ENCODE measurements at places on chromosomes 1 and 21.

- DNase-seq = no peak
Observed at GRCh38 chr1:83934550-83934949, 64.4 kb downstream of the TTLL7 start.

GRCh38 chr1:101259744-101260148 is 22.9 kb downstream of the S1PR1 start:
- no peak for DNase-seq

DNA sequence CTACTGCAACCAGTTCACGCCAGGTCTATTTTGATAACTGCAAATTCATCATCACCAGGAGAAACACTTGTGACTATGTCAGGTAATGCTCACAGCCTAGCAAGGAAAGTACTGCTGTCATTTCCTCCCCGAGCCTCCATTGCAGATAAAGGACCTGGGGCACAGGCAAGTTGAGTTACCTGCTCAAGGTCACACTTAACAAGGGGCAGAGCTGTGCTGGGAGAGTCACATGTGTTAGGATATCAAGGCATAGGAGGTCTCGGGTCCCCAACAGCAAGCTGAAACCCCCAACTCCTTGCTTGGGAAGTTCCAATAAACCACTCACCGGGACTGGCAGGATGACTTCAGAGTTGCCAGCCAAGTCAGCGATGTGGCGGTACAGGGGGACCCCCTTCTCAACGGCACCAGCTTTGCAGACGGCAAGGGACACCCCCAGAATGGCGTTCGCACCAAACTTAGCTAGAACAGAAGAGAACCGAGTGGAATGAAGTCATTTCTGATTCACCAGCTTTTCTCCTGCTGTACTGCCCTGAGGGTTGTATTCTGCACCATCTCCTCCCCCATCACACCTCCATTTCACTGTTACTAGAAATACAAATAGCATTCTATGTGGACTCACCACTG is 11.6 kb downstream of the ENO1 start:
- no peak for DNase-seq

DNA sequence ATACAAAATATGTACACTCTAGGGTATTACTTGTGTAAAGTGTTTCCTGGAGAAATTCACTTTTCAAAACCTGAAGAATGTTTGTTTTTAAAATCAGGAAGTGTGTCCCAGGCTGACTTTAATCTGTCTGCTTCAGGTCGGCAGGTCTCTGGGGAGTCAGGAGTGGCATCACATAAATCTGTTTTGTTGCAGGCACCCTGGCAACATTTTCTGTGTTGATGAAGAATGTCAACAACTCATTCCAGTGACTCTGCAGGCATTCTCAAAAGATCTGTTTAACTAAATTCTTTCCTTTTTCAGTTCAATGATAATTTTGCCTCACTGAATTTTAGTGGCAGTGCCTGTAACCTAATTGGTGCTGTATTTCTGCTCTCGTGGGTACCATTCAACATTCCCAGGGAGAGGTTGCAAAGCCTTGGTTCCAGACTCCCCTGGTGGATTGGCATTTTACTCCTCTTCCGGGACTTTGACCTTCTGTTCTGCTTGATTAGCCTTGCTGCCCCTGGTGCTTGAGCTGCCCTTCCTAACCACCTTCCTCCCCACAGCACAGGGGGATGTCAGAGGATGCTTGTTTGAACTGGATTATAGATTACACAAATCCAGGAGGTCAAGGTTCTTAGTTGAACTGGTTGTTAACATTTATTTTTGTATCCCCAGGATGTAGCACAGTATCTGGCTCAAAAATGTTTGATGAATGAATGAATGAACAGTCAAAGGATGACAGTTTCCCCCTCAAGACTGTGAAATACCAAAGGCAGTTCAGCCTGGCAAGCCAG is 55.4 kb upstream of the LPGAT1 start:
- no peak for DNase-seq

- DNase-seq = no peak
Observed at GRCh38 chr1:100780814-100781213, 61.3 kb downstream of the VCAM1 start.

GRCh38 chr21:41048623-41049022 is 119.3 kb upstream of the BACE2 start:
- no peak for DNase-seq

- no peak for DNase-seq
Observed at GRCh38 chr1:12643785-12644184, at the start of gene AADACL4. Gene AADACL4 (plus strand): TSS chr1:12644085. CDS start chr1:12644547, 462 bp downstream.

DNA sequence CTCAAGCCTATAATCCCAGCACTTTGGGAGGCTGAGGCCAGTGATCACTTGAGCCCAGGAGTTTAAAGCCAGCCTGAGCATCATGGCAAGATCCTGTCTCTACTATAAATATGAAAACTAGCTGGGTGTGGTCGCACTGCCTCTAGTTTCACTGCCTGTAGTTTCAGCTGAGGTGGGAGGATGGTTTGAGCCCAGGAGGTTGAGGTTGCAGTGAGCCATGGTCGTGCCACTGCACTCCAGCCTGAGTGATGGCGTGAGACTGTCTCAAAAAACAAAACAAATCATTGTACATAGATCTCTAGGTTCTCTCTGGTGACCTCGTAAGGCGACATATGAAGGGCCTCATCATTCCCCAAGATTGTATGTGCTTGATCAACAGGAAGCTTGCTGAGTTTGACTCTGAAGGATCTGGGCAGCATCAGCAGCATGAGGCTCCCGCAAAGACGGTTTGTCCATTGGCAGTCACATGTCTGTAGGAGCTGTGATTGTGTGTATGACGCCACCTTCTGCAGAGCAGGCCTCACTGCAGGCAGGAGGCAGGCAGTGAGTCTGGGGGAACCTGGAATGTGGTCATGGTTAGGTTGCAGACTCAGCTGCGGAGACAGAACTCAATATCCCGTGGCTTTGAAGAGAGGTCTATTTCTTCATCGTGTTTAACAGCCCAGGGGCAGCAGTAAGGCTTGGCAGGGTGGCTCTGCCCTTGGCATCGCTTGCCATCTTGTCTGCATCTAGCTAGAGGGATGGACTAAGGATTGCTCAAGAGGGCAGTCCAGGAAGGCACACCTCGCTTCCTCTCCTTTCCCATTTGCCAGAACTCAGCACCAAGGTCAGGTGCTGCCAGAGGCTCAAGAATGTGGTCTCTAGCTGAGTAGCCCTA is 14.0 kb downstream of the ATP5PO start:
- DNase-seq = no peak

DNA sequence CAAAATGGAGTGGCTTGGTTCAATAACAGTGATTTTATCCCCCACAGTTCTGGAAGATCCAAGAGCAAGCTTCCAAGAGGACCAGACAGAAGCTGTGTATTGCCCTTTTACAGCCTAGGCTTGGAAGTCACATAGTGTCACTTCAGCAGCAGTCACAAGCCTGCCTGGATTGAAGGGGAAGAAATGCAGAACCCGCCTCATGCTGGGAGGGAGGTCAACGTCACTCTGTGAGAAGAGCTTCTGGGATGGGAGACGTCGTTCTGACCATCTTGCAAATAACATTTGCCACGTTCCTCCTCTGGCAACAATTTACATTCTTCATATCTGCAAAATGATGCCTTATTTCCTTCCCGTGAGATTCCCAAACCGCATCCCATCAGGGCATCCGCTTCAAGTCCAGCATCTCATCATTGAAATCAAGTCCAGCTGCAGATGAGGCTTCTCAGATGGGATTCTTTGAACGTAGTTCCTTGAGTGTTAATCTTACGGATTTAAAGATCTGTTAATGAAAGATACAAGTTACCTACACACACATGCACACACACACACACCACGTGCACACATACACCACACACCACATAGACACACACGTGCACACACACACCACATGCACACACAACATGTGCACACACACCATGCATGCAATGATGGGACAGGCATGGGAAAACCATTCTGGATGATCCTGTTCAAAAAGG is 23.9 kb upstream of the KIF1B start:
- DNase-seq = no peak

GRCh38 chr1:186799689-186800054 is 29.1 kb upstream of the PLA2G4A start:
- no peak for DNase-seq

DNA sequence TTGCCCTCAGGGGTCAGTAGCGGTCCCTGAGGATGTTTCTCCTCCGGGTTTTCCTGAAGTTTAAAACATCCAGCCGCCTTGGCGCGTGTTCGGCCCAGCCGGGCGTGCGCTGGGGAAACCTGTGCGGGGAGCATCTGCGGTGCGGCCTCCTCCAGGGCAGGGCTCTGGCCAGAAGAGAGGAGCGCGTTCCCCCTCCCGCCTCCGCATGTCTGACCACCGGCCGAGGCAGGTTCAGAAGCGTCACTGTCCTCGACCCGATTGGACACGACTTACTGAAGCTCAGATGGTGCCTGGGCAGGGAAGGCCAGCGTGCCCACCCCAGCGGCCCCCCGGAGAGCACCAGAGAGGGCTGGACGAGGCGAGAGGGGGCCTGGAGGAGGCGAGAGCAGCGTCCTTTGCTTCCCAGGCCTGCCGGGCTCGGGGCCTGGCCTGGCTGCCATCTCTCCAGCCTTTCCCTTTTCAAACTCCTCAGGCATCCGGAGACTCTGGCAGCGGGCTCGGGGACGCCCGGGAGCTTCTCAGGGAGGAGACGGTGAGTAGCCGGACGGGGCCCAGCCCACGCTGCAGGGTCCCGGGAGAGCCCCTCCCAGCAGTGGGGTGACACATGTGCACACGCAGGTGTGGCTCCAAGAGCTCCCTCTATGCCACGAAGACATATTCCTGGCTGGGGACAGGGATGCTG is 67.1 kb downstream of the SLC19A1 start:
- no peak for DNase-seq

DNA sequence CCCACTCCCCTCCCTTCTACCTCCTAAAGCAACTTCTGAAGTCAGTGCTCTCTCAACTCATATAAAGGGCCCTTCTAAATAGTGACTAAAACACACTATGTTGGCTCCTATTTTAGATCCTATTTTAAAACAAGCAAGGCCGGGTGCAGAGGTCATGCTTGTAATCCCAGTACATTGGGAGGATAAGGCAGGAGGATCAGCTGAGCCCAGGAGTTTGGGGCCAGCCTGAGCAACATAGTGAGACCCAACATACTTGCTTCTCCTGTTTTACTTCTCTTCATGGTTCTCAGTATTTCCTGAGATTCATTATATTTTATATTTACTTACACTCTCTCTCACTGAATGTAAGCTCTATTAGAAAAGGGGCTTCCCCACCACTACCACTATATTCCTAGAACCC is 42.5 kb downstream of the LUZP1 start:
- DNase-seq = no peak

DNA sequence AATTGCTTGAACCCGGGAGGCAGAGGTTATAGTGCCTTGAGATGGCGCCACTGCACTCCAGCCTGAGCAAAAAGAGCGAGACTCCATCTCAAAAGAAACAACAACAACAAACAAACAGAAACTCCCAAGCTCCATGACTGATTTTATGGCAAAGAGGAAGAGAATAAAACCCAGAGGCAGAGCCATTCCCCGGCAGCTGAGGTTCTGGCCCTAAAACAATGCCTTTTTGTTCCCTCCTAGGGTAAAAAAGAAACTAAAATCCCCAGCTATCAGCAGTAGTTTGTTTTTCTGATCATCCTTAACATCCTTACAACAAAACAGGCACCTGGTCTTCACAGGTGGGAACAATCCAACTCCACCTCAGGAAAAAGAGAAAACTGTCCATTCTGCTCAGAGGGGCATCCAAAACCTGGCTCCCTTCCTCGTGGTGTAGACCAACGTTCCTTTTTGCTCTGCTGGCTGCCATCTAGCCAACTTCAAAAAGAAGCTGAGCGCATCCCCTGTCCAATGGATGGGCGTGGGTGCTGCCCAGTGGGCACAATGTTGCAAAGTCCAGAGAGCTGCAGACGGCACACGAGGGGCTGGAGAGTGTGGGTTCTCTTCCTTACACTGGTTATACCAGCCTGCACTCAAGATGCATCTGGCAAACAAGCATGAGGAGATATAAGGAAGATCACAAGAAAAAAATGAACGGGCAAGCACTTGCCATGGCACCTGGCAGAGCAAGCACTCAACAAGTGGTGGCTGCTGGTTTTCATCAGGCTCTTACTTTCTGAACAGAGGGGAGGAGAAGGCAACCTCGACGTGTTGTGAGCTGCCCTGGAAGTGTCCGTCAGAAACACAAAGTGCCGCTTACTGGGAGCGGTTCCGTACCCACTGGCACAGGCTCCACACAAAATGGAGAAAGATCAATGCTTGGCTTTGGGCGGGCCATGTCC is 54.7 kb downstream of the SLC66A1 start:
- no peak for DNase-seq

- peak; percentile 53 for DNase-seq
Observed at GRCh38 chr1:161549652-161550051, at the start of gene FCGR3A. Gene FCGR3A (minus strand): TSS chr1:161549818. CDS start chr1:161549736, 82 bp downstream.

- DNase-seq = no peak
Observed at GRCh38 chr1:85818371-85818770, 110.1 kb upstream of the ZNHIT6 start.
